ENCODE measurements at places on chromosomes 6 and 20. TPM values are rescaled to one million over a fixed set of nuclear protein-coding genes. Genes with fewer than 3 reads are reported as not detected.

- H3K4me3 ChIP-seq = no peak overlapping the region
- no peak for DNase-seq
- H3K36me3 ChIP-seq = no peaks in the 10 kb centered on the region
- no peak overlapping the region for H3K27ac ChIP-seq
- no peaks in the 10 kb centered on the region for H3K4me1 ChIP-seq
- no peaks in the 10 kb centered on the region for H3K27me3 ChIP-seq
Observed at GRCh38 chr6:154002894-154003293, 36.1 kb upstream of the OPRM1 start.

GRCh38 chr6:158619922-158620801, 24.4 kb downstream of the DYNLT1 start:
- H3K36me3 ChIP-seq = peaks cover 40% of the 10 kb centered on the region
- H3K4me3 ChIP-seq = no peak overlapping the region
- H3K27ac ChIP-seq = no peak overlapping the region
- H3K27me3 ChIP-seq = no peaks in the 10 kb centered on the region

DNA sequence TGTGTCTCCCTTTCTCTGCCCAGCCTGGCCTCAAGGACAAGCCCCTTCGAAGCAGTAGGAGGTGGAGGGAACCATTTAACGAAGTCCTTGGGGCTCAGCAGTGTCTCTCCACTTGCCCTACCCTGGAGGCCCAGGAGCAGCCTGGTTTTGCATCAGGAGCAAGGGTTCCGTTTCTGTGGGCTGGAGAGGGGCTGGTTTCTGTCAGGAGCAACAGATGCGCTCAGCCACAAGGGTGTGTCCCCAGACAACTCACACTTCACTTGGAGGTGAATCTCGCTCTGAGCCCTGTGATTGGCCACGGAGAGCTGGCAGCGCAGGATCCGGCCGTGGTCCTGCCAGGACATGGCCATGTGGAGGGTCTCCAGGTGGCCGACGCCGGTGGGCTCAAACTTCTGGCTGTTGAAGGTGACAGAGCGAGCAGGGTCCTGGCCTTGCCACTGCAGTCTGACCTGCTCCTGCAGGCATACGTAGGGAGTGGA, 6.9 kb downstream of the SIGLEC1 start:
- no peaks in the 10 kb centered on the region for H3K36me3 ChIP-seq
- H3K4me3 ChIP-seq = no peak overlapping the region
- DNase-seq = no peak
- H3K27me3 ChIP-seq = no peaks in the 10 kb centered on the region
- H3K4me1 ChIP-seq = peaks cover 7% of the 10 kb centered on the region

DNA sequence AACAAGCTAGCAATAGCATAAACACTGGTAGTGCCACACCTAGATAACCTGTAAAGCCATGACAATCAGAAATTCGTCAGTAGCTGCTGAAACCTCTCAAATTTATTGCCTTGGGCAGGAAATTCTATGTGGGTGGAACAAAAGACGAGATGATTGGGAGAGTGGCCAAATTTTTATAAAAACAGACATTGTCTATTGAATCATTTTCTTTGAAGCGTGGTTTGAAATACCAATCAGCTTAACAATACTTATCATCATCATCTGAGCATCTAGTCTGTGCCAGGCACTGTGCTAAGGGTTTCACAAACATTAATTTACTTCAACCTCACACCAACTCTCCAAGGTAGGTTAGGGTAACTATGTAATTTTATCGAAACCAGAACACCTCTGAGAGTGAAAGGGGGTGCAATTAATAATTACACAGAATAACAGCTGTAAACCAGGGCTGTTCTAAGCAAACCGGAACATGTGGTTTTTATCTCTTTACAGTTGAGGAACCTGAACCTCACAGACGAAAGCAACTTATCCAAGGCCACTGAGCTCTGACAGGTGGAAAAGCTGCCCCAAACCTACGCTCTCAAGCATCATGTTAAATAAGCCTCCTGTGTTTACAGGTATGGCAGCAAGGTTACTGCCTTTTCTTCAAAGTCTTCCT, 43.4 kb downstream of the NHSL1 start:
- H3K27ac ChIP-seq = peak overlapping the region; percentile 68
- DNase-seq = no peak

- DNase-seq = no peak
- H3K36me3 ChIP-seq = peaks cover 30% of the 10 kb centered on the region
- H3K27me3 ChIP-seq = no peaks in the 10 kb centered on the region
- peak overlapping the region; percentile 71 for H3K27ac ChIP-seq
- H3K4me3 ChIP-seq = no peak overlapping the region
- peaks cover 31% of the 10 kb centered on the region for H3K4me1 ChIP-seq
Observed at GRCh38 chr20:47310729-47311128, 45.8 kb downstream of the ZMYND8 start.

GRCh38 chr20:11810311-11811083, 107.2 kb upstream of the BTBD3 start:
- no peak overlapping the region for H3K27ac ChIP-seq
- peaks cover 3% of the 10 kb centered on the region for H3K4me1 ChIP-seq
- H3K36me3 ChIP-seq = no peaks in the 10 kb centered on the region
- no peak overlapping the region for H3K4me3 ChIP-seq
- no peaks in the 10 kb centered on the region for H3K27me3 ChIP-seq

GRCh38 chr6:150142097-150142669, 661 bp upstream of the PPP1R14C start:
- no peak for DNase-seq
- no peaks in the 10 kb centered on the region for H3K36me3 ChIP-seq
- H3K27me3 ChIP-seq = peaks cover 60% of the 10 kb centered on the region
- peak overlapping the region; percentile 54 for H3K4me3 ChIP-seq
- peak overlapping the region; percentile 80 for H3K27ac ChIP-seq
- peaks cover 38% of the 10 kb centered on the region for H3K4me1 ChIP-seq

DNA sequence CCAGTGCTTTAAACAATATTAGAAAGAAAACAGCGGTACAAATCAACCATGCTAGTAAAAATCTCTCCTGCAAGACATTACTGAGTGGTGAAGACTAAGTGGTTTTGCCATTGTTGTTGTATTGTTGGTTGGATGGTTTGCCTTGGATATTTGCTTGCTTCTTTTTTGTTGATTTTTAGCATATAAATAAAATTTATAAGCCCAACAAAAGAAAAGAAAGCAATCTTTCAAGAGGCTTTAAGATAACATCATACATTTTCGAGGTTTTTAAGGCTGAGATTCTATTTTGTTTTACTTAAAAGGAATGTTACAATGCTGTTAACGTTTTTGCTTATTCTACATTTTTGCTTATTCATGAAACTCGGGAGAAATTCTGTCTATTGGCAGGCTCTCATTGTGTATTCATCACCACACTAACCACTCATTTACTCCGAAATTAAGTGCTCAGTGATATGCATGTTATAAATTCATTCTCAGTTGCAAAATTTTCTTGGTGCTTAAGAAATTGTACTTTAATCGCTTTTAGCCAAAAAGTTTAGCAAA, 139.1 kb downstream of the LAMA2 start:
- H3K4me1 ChIP-seq = no peaks in the 10 kb centered on the region
- no peak overlapping the region for H3K27ac ChIP-seq
- H3K27me3 ChIP-seq = no peaks in the 10 kb centered on the region
- DNase-seq = no peak

GRCh38 chr20:59985864-59986263, 27.6 kb downstream of the CDH26 start:
- H3K4me3 ChIP-seq = no peak overlapping the region
- no peaks in the 10 kb centered on the region for H3K27me3 ChIP-seq
- no peak overlapping the region for H3K27ac ChIP-seq

DNA sequence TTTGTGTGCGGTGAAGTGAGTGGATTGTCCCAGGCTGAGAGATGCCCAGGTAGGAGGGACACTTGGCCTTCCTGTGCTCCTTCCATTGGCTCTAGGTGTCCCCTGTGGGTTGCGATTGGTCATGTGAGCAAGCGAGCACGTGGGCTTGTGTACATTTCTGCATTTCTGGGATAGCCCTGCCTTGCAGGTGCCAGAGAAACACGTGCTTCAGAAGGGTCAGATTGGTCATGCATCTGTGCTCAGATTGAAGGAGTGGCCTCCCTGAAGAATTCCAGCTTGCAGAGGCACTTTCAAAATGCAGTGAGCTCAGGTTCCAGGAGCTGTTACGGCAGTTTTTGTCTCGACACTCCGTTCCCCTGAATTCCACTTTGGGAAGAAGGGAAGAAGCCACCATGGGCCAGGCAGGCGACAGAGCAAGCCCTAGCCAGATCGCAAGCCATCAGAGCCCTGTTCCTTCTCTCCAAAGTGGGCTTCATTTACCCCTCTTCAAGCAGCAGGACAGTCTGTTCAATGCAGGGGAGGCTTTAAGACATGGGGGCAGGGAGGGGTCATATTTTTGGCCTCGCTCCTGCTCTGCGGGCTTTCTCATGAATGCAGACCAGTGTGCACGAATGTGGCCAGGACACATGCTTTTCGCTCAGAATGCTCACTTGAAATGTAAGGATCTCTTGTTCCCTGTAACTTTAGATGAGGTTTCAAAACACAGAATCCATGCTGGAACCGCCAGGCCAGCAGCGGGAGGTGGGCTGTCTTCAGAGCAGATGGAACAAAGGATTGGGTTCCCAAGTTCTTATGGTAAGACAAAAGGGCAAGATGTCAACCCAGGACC, 78.6 kb upstream of the AKAP12 start:
- no peak for DNase-seq
- no peaks in the 10 kb centered on the region for H3K27me3 ChIP-seq
- H3K4me1 ChIP-seq = no peaks in the 10 kb centered on the region
- H3K4me3 ChIP-seq = no peak overlapping the region
- H3K27ac ChIP-seq = no peak overlapping the region
- H3K36me3 ChIP-seq = no peaks in the 10 kb centered on the region

- no peak for DNase-seq
- H3K27ac ChIP-seq = no peak overlapping the region
- no peaks in the 10 kb centered on the region for H3K36me3 ChIP-seq
- peaks cover 12% of the 10 kb centered on the region for H3K4me1 ChIP-seq
- no peaks in the 10 kb centered on the region for H3K27me3 ChIP-seq
- H3K4me3 ChIP-seq = no peak overlapping the region
Observed at GRCh38 chr6:18507018-18507415, 119.9 kb downstream of the RNF144B start.

- no peak for DNase-seq
- no peaks in the 10 kb centered on the region for H3K36me3 ChIP-seq
- H3K27me3 ChIP-seq = no peaks in the 10 kb centered on the region
- no peak overlapping the region for H3K4me3 ChIP-seq
- H3K27ac ChIP-seq = no peak overlapping the region
Observed at GRCh38 chr6:25027221-25027916, 91.6 kb upstream of the RIPOR2 start.

The ZNF165 gene
- 2.4 TPM for total RNA-seq

The KCNQ2 gene
- not detected for total RNA-seq

The COL21A1 gene
- total RNA-seq = 4.5 TPM

The SLC25A27 gene
- 23.7 TPM for total RNA-seq

The SLC24A3 gene
- 4.2 TPM for total RNA-seq

The SOX4 gene
- total RNA-seq = 16.7 TPM

The ACTL10 gene
- 1.3 TPM for total RNA-seq

The MAFB gene
- total RNA-seq = 56.9 TPM

Data from suprapubic skin (tissue), 4 donors.